ENCODE measurements at places on chromosomes 6 and 20.

DNA sequence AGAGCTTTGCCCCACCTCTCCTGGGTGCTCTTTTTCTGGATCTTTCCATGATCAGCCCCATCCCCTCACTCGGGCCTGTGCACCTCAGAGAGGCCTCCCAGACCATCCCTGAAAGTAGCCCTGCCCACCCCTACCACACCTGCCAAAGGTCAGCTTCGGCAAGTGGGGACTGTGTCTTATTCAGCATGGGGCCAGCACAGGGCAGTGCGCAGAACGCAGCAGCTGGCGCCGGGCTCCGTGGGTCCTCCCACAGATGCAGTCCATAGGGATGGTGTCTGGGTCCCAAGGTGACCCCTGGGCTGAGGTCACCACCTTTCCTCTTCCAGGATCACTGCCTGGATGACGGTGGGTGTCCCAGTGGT is 79.4 kb downstream of the CEBPB start:
- DNase-seq = no peak

DNA sequence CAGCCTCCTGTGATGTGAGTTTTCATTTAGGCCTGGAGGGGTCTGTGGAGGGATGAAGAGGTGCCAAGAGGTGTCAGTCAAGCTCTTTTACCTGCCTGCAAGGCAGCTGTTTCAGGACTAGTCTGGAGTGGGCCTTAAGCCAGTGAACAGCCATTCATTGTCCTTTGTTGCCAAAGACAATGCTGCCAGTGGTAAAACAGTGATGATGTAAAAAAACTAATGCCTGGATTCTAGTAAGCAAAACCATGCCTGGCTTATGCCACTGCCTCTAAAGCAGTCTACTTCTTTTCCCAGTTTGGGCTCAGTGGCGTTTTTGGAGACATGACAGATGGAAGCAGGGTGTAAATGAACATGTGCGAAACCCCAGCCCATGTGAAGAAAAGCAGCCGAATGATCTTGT is 93.5 kb upstream of the KCNK16 start:
- DNase-seq = no peak

DNA sequence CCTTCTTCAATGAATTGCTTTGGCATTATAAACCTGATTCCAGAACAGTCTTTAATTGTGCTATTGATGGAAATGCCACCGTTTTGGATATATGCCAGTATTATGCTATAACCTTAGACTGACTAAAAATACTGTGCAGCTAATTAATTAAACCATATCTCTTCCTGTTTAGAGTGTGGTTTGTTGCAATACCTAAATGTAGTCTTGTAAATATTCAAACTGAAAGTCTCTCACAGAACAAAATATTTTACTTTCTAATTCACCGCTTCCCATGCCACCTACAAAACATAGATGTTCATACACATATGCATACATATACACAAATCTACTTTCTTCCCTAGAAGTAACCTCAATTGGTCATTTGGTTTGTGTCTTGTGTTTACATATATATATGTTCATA is 126.6 kb downstream of the SIM1 start:
- no peak for DNase-seq

DNA sequence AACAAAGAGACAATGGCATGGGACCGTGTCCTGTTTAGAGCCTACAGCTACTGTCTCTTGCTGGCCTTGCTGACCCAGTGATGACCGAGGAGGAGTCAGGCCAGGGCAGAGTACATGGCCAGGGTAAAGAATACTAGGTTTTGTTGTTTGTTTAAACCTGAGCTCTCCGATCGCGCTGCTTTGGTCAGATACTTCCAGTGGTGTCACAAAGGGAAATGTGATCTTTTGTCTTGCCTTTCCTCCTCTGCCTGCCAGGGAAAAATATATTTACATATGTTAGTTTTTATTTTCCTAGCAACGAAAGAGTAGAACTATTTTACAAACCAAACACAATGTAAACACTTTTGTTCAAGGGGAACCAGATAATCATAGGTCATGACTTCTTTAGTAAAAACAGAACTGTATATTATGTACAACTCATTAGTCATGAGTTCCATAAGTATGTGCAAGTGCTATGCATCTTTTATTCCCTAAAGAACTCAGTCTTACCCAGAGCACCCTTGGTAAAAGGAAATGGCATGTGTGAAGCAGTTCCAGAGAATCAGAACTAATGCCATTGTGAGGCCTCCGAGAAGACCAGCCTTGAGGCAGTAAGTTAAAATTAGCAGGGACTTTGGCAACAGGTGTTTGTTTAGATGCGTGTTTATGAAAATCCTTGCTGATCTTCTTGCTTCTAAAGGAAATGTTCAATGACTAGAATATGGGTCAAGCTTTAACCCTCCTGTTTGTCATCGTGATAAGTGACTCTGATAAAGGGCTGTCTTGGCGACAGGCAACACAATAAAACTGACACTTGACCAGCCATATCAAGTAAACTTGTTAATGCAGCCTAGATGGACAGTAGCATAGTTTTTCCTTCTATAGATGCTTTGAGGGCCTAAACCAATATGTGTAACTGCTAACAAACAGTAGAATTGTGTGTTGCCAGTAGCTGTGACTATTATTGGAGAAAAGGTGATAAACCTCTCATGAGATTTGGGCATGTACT is 204.6 kb downstream of the NKAIN2 start:
- no peak for DNase-seq

DNA sequence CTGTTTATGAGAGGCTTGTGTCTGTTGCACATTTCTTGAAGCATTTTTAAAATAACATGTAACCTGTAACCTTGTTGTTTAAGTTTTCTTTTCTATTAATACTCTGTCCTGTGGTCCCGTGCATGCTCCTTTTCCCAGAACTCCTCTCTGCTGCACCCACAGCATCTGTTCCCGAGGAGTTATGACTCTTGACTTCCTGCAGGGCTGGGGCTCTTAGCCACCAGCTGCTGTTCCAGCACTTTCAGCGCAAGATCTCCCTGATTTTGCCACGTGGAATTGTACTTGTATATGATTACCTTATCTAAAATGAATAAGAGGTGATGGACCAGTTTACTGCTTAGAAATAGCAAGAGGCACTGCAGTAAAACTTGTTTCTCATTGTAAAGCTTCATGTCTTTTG is 150.6 kb downstream of the QKI start:
- DNase-seq = no peak

DNA sequence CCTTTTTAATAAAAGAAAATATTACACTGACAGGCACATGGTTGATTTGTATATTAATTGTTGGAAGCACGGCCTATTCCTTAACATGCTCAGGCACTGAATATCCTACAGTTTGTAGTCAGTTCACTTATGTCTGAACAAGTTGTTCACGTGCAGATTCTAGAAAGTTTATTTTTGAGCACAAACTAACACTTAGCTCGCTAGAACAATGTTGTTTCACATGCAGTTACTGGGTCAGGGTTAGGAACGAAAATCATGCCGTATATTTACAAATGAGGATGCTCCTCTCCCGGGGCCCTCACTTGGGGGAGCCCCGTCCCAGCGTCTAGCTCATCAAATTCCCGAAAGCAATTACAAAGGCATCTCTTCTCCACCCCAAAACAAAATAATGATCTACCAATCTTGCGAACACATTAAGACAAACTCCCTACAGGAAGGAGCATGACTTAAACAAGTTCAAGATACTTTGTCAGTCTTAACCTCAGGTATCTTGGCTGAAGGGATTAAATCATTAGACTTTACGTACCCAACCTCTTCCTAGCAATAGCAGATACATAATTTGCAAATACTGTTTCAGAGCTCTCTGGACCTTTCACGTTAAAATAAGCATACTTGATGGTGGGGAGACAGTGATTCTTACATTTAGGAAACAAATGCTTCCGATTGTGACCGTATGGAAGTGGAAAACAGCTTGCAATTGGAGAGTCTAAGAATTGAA is 1.5 kb downstream of the MAP7 start:
- DNase-seq = no peak

DNA sequence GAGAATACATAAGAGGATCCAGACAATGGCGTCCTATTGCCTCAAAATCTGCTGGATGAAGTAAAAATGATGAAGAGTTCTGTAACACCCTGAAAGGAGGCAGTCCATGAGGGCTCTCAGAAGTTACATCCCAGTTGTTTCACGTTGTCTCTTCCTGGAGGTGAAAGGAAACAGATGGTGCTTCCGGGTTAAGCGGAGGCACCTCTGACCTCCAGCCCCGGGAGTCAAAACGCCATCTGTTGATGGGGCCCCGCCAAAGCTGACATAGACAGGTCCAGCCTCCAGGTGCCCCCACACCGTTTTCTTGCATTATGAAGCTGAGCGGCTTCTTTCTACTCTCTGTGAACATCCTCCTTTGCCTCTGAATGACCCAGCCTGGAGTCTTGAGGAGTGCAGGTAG is 9.5 kb downstream of the SEMG2 start:
- DNase-seq = no peak

DNA sequence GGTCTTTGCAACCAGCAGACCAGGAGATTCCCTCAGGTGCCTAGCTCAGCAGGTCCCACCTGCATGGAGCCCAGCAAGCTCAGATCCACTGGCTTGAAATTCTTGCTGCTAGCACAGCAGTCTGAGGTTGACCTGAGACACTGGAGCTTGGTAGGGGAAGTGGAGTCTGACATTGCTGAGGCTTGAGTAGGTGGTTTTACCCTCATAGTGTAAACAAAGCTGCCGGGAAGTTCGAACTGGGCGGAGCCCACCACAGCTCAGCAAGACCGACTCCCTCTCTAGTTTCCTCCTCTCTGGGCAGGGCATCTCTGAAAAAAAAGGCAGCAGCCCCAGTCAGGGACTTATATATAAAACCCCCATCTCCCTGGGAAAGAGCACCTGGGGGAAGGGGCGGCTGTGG is 34.3 kb downstream of the PRSS35 start:
- no peak for DNase-seq

DNA sequence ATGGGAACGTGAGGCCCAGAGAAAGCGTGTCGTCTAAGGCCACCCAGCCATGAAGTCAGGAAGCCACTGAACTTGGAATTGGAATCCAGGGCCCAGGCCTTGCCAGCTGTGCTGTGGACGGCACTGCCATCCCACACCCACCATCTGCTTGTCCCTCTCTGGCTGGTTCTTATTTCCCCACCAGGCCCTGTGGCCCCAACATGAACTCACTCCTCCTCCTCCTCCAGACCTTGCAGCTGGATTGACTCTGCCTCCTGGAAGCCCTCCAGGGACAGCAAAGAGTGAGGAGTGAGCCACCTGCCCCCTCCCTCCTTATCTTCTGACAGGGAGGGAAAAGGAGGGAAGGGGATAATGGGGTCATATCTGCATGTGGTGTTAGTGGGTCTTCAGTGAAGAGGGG is 16.0 kb upstream of the IP6K3 start:
- DNase-seq = no peak

- no peak for DNase-seq
These were observed 108.2 kb downstream of the CFAP61 start for GRCh38 chr20:20160520-20160919.

DNA sequence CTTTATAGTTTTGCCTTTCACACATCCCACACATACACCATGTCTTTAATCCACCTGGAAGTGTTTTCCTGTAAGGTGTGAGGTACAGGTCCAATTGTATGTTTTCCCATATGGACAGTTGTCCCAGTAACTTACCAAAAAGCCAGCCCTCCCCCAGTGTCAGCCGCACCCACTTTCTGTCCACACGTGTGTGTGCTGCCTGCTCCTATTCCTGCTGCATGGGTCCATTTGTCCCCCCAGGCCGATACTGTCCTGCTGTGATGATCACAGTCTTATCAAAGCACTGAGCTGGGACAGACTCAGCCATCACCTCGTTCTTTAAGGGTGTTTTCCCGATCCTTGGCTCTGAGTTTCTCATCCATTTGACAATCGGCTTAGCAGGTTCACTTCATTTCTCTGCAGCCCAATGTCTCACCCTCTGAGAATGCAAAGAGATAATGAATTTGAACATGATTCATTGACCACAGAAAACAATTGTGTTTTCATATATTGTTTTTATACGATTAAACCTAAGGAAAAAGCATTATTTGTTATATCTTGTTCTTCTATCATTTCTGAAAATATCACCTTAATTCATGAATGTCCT is 9.6 kb downstream of the VSX1 start:
- no peak for DNase-seq

DNA sequence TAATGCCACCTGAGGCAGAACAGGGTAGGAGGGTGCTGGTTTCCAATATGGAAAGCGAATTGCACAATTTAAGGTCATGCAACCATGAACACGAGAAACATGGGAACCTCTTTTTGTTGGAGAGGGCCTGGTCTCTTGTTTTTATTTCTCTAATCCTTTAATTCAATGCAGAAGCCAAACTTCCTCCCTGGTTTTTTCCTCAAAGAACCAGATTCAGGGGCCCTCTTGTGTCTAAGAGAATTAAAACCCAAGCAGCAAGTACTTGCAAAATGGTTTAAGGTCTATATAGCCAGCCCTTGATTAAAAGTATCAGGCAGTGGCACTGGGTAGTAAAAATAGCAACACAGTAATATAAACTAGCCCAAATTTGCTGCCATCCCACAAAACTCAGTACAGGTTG is 19.5 kb downstream of the GSTA4 start:
- no peak for DNase-seq

DNA sequence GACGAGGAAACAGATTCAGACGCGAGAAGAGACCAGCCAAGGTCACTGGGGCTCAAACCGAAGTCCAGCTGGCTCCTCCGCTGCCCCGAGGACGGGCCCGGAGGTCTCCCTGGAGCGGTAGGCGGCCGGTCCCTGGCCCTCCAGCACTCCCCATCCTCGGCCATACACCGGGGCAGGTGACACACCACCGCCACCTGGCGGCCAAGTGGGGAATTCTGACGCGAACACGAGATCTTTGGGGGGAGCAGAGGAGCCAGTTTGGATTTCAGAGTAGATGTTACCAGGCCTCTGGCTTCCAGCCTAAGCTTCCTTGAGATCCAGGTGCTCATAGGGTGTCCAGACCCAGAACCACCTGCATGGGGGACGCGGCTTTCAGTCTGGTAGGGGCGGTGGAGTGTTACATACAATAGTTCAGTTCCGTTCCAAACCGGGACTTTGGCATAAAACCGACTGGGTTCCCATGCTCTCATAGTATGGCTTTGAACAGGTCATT is 16.1 kb downstream of the BPIFB1 start:
- DNase-seq = peak; percentile 64

Measured in activated T-cell treated with anti-CD3 and anti-CD28 coated beads for 4 hours (primary cell).